ENCODE measurements at places on chromosomes 2 and 18.

DNA sequence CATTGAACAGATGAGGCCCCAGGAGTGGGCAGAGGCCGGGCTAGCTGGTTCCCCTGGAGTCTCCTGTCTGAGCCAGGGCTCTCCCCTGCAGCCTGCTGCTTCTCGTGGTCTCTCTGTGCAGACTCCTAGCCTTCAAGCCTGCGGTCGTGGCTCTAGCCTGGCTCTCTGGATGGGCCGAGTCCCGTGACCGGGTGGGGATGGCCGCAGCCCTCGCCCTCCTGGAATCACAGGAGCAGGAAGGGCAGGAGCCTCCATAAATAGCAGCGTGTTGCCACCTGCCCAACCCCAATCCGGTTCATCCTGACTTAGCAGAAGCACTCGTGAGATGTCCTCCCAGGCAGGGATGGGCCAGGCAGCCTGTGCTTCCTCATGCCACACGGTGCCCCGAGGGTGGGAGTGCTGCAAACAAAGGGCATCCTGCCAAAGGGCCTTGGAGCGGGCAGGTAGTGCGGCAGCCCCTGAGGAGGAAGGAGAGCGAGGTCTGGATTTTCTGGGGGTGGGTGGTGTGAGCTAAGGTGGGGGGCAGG is 43.9 kb downstream of the FOSL2 start:
- H3K27ac ChIP-seq, result no peak overlapping the region
- peaks cover 26% of the 10 kb centered on the region for H3K4me1 ChIP-seq

- H3K4me1 ChIP-seq, result no peaks in the 10 kb centered on the region
- H3K27ac ChIP-seq, result no peak overlapping the region
- H3K36me3 ChIP-seq, result no peaks in the 10 kb centered on the region
- H3K27me3 ChIP-seq, result no peaks in the 10 kb centered on the region
- DNase-seq, result no peak
Measured at GRCh38 chr2:141554810-141555209, 576.0 kb downstream of the LRP1B start.

- H3K36me3 ChIP-seq, result no peaks in the 10 kb centered on the region
- H3K4me1 ChIP-seq, result no peaks in the 10 kb centered on the region
- H3K27me3 ChIP-seq, result peaks cover 4% of the 10 kb centered on the region
- no peak for DNase-seq
- no peak overlapping the region for H3K27ac ChIP-seq
Measured at GRCh38 chr2:19543663-19544383, 185.4 kb upstream of the OSR1 start.

- DNase-seq, result no peak
- H3K27ac ChIP-seq, result no peak overlapping the region
- H3K4me3 ChIP-seq, result no peak overlapping the region
Measured at GRCh38 chr2:217334561-217334960, 474.7 kb upstream of the TNP1 start.

DNA sequence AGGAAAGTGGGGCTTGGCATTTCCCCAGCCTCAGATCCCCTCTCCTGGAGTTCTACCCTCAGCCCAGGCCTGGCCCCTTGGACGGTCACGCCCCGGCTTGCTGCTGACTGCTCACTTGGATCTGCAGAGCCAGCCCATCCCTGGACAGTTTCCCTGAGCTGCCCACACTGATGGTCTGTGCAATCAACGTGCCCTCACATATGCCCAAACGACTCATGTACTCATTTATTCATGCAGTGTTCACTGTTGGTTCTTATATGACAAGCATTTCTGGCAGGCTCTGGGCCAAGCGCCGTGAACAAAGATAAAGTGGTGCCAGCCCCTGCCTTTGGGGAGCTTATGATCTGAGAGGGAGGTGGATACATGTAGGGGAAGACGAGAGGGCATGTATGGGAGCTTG is 20.3 kb upstream of the GLI2 start:
- no peak overlapping the region for H3K27ac ChIP-seq
- H3K4me3 ChIP-seq, result no peak overlapping the region
- H3K27me3 ChIP-seq, result peaks cover 1% of the 10 kb centered on the region
- H3K4me1 ChIP-seq, result peaks cover 2% of the 10 kb centered on the region

GRCh38 chr2:6352906-6353515 is 512.7 kb downstream of the CMPK2 start:
- no peak overlapping the region for H3K27ac ChIP-seq
- H3K27me3 ChIP-seq, result no peaks in the 10 kb centered on the region
- H3K4me1 ChIP-seq, result no peaks in the 10 kb centered on the region
- no peak for DNase-seq
- H3K36me3 ChIP-seq, result no peaks in the 10 kb centered on the region

GRCh38 chr2:27798948-27799645 is 27.6 kb downstream of the MRPL33 start:
- DNase-seq, result no peak
- H3K27ac ChIP-seq, result no peak overlapping the region
- H3K4me3 ChIP-seq, result no peak overlapping the region
- H3K36me3 ChIP-seq, result no peaks in the 10 kb centered on the region
- H3K27me3 ChIP-seq, result no peaks in the 10 kb centered on the region

All from naive thymus-derived CD8-positive, alpha-beta T cell (primary cell).